Dorsolateral prefrontal cortex (tissue), 122 donors: ENCODE measurements at places on chromosomes 11 and 22. TPM values are rescaled to one million over a fixed set of nuclear protein-coding genes. Genes with fewer than 3 reads are reported as not detected.

The CENPM gene
- total RNA-seq, result not detected

- DNase-seq, result no peak
Observed at GRCh38 chr22:36619797-36620399, 83.7 kb downstream of the CACNG2 start.

The DHCR7 gene
- 68.9 TPM for total RNA-seq

- no peak for DNase-seq
Observed at GRCh38 chr11:78981153-78981552, 406.5 kb upstream of the NARS2 start.

- DNase-seq, result peak; percentile 72
Observed at GRCh38 chr11:119373921-119374631, 7.4 kb downstream of the USP2 start.

DNA sequence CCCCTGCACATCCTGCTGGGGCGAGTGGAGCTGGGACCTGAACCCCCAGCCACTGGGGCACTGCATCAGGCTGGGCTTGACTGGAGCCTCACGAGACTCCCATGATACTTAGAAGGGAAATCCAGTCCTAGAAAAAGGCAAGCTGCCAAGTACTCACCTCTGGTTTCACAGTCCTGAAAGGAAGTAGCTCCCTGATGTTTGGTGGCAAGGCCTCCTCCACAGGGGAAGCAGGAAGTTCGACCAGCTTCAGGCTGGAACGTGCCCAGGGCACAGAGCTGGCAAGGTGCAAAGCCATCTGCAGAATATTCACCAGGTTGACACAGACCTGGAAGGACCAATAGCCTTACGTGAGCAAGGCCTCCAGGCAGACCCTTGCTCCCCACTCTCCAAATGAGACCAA, 26.8 kb upstream of the NRIP3 start:
- DNase-seq, result no peak

The C11orf42 gene
- not detected for total RNA-seq

The CSKMT gene
- total RNA-seq, result 14.4 TPM

DNA sequence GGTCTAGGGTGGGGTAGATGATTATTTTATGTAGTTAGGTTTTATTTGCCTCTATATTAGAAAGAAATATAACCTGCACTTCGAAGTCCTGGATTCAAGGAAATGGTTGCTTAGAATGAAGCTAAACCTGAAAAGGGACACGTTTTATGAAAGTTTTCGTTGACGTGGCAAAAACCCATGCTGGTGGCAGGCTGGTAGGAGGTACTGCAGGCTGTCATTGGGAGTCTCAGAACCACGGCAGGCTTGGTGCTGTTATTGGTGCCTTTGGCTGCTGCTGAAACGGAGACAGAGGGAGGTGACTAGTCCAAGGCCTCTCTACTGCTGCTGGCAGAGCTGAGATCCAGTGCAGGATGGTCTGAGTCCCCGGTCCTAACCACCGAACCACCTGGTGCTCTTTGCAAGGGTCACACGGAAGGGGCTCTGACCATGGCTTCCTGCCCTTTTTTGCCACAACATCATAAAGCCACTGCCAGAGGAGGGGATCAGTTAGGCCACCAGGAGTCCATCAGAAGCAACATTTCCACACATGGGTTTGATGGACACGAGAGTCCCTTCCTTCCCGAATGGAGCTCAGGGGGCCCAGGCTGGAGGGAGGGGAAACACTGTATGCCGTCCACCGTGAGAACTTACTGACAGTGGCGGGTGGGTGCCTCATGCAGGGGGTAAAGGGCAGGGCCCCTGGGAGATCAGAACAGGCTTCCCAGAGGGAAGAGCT, 13.4 kb downstream of the CSF2RB start:
- DNase-seq, result no peak

The OR5P2 gene
- not detected for total RNA-seq

DNA sequence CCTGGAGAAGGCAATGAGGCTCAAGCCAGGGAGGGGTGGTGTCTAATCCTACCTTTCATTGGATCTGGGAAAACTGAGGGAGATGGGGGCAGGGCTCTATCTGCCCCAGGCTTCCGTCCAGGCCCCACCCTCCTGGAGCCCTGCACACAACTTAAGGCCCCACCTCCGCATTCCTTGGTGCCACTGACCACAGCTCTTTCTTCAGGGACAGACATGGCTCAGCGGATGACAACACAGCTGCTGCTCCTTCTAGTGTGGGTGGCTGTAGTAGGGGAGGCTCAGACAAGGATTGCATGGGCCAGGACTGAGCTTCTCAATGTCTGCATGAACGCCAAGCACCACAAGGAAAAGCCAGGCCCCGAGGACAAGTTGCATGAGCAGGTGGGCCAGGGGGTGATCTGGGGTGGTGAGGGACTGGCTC, at the start of gene FOLR1:
Gene FOLR1 (plus strand): TSS at position 180 of the 421 bp plus-strand sequence. CDS start 34 bp downstream, at position 214.
- DNase-seq, result no peak

The CBL gene
- 32.6 TPM for total RNA-seq

The MFNG gene
- total RNA-seq, result 4.8 TPM

DNA sequence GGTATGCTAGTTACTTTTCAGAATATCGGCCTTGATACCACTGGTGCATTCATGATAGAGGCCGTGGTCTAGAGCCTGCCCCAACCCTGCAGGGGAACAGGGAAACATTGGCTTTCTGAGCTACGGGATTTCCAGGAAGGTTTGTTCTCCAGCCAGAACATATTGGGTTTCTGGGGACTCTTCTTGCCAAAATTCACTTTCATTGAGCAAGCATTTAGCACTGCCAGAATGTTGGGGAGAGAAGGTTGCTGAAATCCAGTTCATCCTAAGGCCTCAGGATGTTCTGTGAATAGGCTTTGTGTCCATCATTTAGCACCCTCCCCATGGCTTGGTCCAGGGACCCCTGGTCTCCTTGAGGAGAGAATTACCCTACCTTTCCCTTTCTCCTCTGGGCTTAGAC, 36.7 kb downstream of the DRG1 start:
- no peak for DNase-seq

The CCDC87 gene
- 1.5 TPM for total RNA-seq

GRCh38 chr11:117843666-117844484, 19.3 kb upstream of the FXYD2 start:
- DNase-seq, result peak; percentile 88

DNA sequence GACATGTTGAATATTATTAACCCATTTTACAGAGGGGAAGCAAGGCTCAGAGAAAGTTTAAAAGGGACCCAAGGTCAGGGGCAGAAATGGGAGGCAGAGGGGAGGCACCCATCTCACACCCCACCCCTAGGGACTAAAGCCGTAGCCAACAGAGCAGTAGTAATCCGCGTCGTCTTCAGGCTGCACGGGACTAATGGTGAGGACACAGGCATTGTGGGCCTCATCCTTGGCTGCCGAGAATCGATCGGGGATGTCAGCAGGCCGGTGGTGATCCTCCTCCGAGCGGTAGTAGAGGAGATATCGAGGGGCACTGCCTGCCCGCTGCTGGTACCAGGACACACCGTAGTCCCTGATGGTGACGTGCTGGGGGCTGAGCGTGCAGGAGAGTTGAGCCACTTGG, 1.5 kb downstream of the VPREB3 start:
- no peak for DNase-seq

- DNase-seq, result no peak
Observed at GRCh38 chr11:47488111-47488510, 39.2 kb upstream of the RAPSN start.

DNA sequence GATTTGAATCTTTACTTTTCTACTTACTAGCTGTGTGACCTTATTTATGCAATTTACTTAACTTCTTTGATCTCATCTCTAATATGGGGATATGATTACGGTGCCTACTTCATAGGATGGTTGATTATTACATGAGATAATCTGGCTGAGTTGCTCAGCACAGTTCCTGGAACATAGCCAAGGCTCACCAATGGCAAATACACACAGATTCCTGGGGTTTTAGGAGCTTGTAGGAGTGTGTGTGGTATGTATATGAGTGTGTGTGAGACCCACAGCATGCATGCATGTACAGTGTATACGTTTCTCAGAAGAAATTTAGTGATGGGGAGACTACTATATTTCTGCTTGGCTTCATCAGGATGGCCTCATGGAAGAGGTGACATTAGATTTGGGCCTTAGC, 256.9 kb downstream of the KIRREL3 start:
- DNase-seq, result no peak

DNA sequence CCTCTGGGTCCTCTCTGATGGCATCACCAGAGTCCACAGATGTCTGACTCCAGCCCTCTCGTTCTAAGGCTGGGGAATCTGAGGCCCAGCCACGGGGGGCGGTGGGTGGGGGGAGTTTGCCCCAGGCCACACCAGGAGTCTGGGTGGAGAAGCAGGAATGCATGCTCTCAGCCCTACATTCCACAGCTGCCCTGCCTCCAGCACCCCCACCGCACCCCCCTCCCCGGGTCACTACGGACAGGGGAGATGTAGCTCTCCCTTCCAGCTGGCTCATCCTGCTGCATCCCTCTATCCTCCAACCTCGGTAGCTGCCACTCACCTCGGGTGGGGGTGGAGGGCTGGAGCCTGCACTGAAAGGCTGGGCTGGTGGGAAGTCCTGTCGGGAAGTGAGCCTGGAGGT, 2.3 kb upstream of the PVALB start:
- no peak for DNase-seq

DNA sequence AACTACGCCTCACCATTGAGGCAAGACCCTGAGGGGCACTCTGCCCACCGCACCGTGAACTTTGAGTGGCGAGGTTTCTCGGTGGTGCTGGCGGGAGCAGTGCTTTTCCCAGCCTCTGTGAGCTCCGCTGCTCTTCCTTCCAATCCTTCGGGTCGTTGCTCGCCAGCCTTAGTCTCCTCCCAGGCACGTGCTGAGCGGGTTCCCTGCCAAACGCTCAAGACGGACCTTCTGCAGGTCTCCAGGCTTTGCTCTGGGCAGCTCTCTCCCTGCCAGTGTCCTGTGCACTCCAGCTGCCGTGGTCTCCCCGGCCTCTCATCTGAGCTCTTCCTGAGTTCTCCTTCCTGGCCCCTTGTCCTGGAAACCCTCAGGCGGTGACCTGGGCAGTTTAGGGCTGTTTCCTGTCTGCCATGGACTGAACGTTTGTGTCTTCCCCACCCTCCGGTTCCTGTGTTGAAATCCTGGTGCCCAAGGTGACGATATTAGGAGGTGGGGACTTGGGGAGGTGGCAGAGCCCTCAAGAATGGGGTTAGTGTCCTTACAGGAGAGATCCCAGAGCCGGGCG, 11.2 kb upstream of the MUC6 start:
- no peak for DNase-seq

The ELF5 gene
- total RNA-seq, result not detected

- no peak for DNase-seq
Observed at GRCh38 chr22:37062376-37062675, 10.8 kb downstream of the KCTD17 start.

The SMDT1 gene
- total RNA-seq, result 86.4 TPM

The PIWIL4 gene
- 8.4 TPM for total RNA-seq

The INPP5J gene
- total RNA-seq, result 21.4 TPM

DNA sequence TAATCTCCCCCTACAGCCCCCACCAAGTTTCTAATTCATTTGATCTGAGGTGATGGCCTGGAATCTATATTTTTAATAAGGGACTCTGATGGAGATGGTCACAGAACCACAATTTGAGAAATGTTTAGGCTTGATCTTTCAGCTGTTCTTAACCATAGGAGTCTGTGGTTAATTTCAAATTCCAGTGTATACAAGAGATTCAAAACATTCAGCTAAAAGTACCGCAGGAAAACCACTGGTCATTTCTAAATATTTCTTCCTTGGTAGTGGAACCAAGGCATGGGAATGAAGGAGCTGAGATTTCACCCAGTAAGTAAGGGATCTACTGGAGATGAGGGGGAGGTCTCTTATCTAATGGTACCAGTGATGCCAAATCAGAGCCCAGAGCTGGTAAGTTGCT, 18.3 kb upstream of the GALNT18 start:
- DNase-seq, result no peak

DNA sequence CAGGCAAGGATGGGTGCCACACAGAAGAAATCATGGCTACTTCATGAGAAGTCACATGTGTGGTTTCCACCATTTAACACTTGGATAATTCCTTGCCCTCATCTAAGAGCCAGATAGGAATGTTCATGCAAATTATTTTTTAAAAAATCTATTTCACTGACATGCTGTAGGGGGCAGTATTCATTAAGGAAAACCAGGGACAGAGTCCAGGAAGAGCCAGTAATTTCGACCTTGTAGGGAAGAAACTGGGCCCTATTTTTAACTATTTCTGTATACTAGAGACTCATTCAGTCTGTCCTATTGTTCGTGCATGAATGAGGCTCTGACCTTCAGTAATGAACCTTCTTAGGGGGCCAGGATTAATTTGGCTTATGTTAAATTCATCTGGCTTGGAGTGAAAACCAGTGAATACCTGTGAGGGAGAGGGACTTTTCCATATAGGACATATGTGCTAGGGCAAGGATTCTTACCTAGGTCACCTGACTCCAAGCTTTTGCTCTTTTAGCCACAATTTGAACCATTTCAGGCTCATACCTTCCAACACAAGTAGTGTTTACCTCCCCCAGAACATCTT, 192.7 kb downstream of the NAV2 start:
- DNase-seq, result no peak

DNA sequence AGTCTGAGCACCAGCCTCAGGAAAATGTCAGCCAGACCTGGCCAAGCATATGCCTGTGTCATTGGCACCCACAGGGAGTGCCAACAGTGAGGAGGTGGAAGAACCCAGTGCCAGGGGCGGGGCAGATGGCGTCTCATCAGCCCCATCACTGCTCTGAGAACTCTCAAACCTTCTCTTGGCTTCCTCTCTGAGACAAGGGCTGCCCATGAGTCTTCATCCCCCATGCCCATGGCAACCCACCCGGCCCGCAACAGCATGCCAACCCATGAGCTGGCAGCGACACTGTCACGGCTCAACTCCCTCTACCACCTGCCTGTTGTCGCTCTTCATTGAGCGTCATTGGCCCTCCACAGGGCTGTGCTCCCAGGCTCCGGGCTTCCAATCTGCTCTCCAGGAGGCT, 340.5 kb downstream of the BUD13 start:
- DNase-seq, result no peak

The LARGE1 gene
- 80.4 TPM for total RNA-seq

- DNase-seq, result no peak
Observed at GRCh38 chr22:28798810-28799605, 1.4 kb downstream of the XBP1 start.

GRCh38 chr11:122156940-122157382, 40.9 kb upstream of the BLID start:
- DNase-seq, result no peak

DNA sequence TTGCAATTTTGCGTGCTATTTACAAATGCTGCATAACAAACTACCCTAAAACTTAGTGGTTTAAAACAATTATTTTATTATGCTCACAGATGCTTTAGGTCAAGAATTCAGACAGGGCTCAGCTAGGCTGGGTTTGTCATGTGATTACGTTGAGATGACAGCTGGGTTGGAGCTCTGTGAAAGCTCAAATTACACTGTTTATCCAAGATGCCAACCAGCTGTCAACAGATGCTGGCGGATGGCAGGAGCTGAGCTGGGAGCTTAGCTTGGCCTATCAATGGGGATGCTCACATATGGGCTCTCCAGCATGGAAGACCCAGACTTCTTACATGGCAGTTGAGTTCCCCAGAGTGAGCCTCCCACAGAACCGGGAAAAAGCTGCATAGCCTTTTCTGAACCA, 62.7 kb downstream of the STK33 start:
- no peak for DNase-seq

The FGF19 gene
- total RNA-seq, result not detected

The SEC14L2 gene
- 78.3 TPM for total RNA-seq

The GALNT18 gene
- 35.0 TPM for total RNA-seq

The MRGPRF gene
- 2.2 TPM for total RNA-seq

The MRGPRX4 gene
- not detected for total RNA-seq

The CASP5 gene
- not detected for total RNA-seq
